SW480 (cell line): ENCODE measurements at places on chromosomes 12 and 14.

- no peak for DNase-seq
Measured at GRCh38 chr12:3493859-3494176, 2.8 kb downstream of the PRMT8 start.

- DNase-seq, result no peak
Measured at GRCh38 chr12:66979251-66979650, 289.9 kb upstream of the CAND1 start.

DNA sequence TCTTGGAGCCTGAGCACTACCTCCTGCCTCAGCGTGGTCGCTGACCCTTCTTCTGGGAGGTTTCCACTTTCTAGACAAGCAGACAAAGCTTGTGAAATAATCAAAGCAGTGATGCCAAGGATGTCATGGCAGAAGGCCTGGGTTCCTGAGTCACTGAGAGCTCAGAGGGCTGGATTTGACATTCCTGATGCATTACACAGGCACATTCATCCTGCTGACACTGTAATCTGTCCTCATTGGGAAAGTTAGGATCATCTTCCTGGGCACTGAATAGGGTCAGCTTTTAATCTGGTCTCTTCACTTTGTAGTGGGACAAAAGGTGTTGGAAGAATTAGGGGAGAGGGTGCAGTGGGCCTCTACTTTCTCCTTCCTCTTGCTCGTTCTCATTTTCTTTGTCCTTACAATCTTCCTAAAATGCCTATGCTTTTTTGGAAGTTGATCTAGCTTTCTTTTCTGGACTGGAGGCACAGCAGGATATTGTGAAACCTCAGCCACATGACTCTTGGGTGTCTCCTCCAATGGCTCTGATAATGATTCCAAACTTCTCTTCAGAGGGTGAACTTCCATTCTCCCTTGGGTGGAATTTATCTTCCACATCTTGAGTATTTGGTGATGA is 29.6 kb downstream of the EEA1 start:
- DNase-seq, result peak; percentile 63

GRCh38 chr12:52496590-52497071 is 3.6 kb upstream of the KRT6A start:
- DNase-seq, result peak; percentile 97

GRCh38 chr12:52461693-52462092 is 9.7 kb upstream of the KRT6B start:
- no peak for DNase-seq

DNA sequence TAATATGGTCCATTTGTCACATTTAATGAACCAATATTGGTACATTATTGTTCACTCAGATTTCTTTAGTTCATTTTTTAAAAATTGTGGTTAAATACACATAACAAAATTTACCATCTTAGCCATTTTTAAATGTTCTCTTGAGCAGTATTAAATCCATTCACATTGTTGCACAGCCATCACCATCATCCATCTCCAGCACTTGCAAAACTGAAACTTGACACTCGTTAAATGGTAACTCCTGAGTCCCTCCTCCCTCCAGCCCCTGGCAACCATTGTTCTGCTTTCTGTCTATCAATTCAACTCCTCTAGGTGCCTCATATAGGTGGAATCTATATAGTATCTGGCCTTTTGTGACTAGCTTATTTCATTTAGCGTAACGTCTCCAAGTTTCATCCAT is 86.4 kb downstream of the ACACB start:
- DNase-seq, result no peak

- DNase-seq, result no peak
Measured at GRCh38 chr14:68408680-68409079, 384.2 kb downstream of the ZFP36L1 start.

DNA sequence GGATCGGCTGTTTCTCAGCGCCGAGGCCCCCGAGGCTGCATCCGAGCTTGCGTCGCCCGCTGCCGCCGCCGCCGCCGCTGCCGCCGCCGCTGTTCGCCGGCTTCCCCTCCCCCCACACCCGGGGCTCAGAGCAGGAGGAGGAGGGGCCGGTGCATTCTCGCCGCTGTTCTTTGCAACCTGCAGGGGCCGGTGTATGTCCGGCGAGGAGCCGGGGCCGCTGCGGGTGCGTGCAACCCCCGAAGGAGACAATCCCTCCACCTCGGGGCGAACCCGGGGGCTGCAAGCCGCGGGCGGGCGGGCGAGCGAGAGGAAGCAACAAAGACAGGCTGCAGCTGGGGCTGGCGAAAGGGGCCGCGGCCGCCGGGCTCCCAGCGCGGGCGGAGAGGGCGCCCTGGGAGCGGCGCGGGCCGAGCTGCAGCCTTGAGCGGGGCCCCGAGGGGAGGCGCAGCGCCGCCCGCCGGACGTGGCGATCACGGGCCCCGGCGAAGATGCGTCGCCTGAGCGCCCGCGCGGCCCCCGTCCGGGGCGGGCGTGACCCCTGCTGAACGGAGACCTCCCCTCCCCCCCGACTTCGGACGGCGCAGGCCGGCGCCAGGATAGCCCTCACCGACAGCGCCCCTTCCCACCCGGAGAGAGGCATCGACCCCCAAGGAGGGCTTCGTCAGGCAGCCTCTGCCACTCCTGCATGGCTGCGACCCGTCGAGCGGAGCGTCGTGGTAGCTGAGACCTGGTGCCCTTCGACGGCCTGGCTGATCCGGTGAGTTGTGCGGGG is 702 bp downstream of the FAM222A start:
- peak; percentile 68 for DNase-seq

- DNase-seq, result no peak
Measured at GRCh38 chr14:73748858-73749357, 34.7 kb upstream of the PNMA1 start.

- no peak for DNase-seq
Measured at GRCh38 chr14:23066368-23066767, 9.0 kb upstream of the CDH24 start.

DNA sequence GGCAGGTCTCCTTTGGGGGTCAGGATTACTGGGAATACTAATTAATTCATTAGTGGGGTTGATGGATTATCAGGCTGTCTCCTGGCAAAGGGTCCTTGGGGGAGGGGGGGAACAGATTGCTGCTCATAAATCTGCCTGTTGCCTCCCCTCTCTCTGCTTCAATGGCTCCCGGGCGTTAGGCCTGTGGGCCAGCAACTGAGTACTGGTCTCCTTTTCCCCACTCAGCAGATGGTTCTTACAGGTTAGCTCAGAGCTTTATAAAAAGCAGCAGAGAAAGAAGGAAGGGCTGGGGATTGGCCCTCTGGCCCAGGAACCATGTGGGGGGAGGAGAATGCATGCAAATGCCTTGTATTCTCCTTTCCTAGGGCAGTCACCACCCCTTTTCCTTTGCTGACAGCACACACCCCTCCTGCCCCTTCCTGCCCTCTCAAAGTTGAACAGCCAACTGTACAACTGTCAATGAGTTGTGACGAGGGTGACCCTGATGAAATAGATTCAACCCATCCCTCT is 2.3 kb upstream of the NEUROD4 start:
- no peak for DNase-seq

GRCh38 chr14:94111276-94112095 is 950 bp downstream of the IFI27 start:
- no peak for DNase-seq

DNA sequence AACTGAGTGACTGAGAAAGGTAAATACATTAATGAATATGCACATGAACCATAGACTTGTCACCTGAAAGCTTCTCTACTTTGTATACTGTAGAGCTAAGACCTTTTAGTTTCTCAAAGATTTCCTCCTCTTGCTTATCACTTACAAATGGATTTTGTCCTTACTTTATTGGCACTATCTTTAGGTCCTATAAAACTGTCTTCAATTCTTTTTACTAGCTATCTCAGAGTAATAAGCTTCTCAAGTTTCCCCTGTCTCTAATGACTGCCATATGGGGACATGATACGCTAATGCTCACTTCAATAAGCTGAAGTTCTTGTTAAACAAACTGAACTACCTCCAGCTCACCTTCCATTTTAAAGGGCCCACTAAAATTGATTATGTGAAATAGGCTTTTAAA is 468.2 kb upstream of the CCDC196 start:
- no peak for DNase-seq

DNA sequence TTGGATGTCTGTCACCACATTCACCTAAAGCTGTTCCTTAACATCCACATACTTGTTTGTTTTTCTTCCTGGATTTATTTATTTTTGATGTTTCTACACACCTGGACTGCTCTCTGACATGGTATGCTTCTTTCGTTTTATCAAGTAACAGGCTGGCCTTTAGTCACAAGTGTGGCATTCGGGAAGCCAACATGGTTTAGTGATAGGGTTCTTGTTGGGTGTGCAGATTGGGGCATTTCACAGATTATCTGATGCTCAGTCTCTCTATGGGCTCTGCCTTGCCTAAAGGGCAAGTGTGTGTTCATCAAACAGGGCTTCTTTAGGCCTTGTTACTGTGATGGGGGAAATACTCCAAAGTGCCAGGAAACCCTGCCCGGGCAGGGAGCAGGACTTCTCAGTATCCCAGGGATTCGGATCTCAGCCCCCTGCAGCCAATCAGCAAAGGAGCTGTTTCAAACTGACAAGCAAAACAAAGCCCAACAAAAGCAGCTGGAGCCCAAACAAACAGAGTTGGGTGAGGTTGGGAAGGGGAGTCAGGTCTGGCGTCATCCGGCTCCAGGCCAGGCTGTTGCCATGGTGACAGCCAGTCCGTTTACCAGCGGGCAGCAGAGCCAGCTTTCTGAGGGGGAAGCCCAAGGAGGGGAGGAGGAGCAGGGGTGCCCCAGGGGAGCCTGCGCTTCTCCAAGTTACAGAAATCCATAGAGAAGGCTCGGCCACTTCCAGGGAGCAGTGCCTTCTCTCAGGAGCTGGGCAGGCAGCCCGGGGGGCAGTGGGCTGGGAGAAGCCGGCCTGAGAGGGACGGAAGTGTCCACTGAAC is 31.9 kb downstream of the FOS start:
- no peak for DNase-seq

- no peak for DNase-seq
Measured at GRCh38 chr14:68291820-68292219, 472.2 kb downstream of the RAD51B start.

DNA sequence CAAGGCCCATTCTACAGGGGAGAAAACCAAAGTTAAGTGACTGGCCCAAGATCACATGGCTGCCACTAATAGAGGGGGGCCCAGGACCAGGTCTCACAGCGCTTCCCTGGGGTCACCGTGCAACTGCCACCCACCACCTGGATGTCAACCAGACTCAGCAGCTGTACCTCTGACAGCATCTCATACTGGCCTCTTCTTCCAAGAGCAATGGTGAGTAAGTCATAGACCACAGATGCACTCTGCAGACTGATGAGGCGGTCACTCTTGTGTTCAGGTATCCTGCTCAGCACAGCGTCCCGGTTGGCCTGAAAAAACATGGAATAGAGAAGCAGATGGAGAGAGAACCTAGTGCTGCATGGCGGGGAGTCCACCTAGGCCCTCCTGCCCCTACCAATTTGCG is 139.9 kb downstream of the TTC7B start:
- DNase-seq, result no peak

DNA sequence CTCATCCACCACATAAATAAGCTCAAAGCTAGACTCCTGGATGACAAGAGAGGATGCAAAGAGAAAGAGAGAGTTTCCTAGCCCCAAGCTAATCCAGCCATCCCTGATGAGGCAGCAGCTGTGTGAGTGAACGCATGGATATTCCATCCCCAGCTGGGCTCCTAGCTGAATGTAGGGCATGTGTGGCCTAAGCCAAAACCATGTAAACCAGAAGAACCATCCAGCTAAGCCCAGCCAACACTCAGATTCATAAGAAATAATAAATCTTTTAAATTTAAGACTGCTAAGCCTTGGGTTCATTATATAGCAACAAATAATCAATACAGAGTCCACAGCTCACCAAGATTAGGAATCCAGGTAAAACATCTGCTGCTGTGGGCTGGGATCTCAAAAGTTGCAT is 94.3 kb downstream of the TNFAIP2 start:
- DNase-seq, result no peak

DNA sequence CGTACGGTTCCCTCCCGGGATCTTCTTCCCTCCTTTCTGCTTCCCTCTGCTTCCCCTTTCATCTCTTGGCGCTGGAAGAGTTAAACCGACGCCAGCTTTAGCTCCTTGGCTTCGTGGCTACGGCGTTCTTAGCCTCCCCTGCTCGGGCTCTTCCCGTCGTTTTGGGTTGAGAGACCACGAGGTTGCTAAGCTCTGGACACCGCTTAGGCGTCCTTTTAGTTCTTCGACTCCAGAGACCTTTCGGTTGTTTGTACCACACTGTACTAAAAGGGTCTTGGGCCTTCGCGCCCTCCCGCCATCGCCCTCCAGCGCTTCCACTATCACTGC is 545 bp downstream of the CPSF2 start:
- DNase-seq, result peak; percentile 48

DNA sequence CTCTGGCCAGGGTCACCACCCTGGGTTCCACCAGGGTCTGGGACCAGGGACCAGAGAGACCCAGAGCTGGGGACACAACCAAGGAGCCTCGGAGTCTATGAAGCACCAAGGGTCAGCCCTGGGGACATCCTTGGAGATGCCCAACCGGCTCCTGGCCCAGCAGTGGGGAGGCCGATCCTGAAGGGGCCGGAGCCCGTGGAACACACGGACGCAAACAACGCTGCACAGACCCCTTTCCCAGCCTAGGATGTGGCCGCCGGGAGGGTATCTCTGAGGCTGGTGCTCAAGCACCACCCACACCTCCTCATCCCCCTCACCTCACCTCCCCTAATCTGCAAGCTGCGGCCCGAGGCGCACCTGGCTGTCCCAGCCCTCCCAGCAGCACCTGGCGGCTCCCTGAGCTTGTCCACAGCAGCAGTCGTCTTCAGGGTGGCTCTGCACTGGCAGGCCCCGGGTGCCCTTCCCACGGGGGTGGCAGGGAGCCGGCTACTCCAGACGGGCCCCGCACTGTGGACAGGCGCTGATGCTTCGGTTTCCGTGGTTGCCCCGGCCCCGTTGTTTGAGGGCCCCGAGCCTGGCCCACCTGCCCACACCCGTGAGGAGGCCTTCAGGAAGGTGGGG is 146.8 kb upstream of the C14orf180 start:
- DNase-seq, result no peak

- no peak for DNase-seq
Measured at GRCh38 chr14:78403278-78403815, 233.2 kb downstream of the NRXN3 start.

DNA sequence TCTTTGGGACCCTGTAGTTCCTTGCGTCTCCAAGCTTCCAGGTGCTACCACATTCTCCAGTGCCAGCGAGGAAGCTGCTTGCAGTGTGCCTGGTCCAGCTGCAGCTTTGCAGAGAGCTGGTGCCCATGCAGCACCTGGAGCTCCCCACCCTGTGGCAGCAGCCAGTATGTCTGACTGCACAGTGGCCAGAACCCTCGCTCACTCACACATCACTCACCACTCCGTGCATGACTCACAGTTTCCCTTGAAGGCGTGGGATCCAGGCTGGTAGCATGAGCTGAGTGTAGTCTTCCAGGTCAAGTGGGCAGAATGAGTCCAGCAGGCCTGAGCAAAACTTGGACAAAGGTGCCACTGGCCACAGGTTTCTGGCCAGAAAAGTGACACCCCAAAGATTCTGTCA is 33.6 kb downstream of the SDR9C7 start:
- DNase-seq, result no peak

GRCh38 chr14:33578461-33579216 is 372.2 kb downstream of the EGLN3 start:
- no peak for DNase-seq

- DNase-seq, result no peak
Measured at GRCh38 chr14:104120281-104120741, 18.1 kb upstream of the KIF26A start.
